ENCODE measurements at places on chromosomes 4 and X.

DNA sequence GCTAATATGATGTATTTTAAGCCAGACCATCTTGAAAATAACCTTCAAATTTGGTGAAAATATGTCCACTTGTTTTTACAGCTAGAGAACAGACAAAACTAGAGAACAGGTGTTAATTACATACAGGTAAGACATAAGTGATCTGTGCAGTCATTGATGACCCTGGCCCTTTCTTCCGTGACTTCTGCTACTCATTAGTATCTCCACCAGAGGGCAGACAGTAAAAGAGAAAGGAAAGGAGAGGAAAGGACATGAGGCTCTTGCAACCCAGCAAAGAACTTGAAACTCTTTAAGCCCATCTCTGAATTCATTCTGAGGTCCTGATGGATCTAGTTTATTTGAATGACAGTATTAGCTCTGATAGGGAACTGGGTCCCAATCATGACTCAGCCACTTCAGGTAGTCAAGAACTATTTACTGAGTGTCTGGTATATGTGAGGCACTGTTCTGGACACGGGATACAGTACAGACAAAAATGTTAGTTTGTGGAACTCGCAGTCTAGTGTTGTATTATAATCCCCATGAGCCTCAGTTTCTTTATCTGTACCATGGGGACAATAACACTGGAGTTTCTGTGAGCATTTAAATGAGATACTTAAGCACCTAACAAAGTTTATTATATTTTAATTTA lies 121.0 kb upstream of the TEX13D start:
- DNase-seq, result no peak

DNA sequence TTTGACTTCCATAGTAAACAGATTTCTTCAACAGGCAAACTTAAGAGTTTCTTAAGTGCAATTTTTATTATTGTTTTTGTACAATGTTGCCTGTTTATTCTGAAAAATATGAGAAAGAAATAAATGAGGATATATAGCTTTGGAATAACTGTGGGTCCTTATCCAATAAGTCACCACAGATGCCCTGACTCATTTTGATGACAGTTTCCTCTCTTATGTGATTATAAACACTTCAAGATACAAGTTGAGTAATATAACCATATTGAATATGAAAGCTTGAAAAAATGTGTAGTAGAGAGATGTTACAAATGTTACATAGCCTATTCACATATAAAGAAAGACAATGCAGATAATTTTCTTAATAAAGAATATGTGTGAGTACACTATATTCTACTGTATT lies 931.6 kb downstream of the RAPGEF2 start:
- DNase-seq, result no peak

GRCh38 chr4:94642561-94642866 lies 115.2 kb upstream of the BMPR1B start:
- DNase-seq, result no peak

DNA sequence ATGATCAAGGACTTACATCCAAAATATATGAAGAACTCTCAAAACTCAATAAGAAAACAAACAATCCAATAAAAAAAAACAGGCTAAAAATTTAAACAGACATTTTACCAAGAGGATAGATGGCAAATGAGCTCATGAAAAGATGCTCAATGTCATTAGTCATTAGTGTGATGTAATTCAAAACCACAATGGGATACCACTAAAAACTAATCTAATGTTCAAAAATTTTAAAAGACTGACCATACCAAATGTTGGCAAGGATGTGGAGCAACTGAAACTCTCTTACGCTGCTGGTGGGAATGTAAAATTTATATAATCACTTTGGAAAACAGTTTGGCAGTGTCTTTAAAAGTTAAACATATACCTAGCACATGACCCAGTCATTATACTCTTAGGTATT lies 43.7 kb downstream of the RPS6KA6 start:
- peak; percentile 13 for DNase-seq

GRCh38 chr4:72568959-72569718 lies at the start of gene ADAMTS3:
Gene ADAMTS3, minus strand, starts transcription at chr4:72569221. Its CDS starts 459 bp downstream, at chr4:72568762.
- DNase-seq, result no peak

DNA sequence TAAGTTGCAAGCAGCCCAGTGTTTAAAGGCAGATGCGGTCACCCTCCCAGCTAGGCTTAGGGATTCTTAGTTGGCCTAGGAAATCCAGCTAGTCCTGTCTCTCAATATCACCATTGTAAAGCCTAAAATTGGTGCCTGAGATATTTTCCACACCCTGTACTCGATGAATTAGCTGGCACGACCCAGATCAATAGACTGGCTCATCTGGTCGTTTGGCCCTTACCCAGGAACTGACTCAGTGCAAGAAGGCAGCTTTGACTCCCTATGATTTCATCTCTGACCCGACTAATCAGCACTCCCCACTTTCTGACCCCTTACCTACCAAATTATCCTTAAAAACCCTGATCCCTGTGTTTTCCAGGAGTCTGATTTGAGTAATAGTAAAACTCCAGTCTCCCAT lies 384.9 kb upstream of the SLC7A11 start:
- no peak for DNase-seq

- DNase-seq, result no peak
These were observed 116.6 kb downstream of the TMEM164 start for GRCh38 chrX:110119480-110119879.

GRCh38 chrX:37349221-37350033 lies at the start of gene PRRG1:
Gene PRRG1, plus strand, starts transcription at chrX:37349364. Its CDS starts 56,886 bp downstream, at chrX:37406250.
- peak; percentile 40 for DNase-seq

Data from LNCaP clone FGC (cell line).